ENCODE measurements at places on chromosomes 2 and 18. TPM values are rescaled to one million over a fixed set of nuclear protein-coding genes. Genes with fewer than 3 reads are reported as not detected.

GRCh38 chr2:871926-872680, 78.5 kb upstream of the SNTG2 start:
- no peak for DNase-seq

The MCM6 gene
- total RNA-seq = 28.9 TPM

- DNase-seq = no peak
Measured at GRCh38 chr2:30040147-30040546, 106.7 kb upstream of the YPEL5 start.

- DNase-seq = no peak
Measured at GRCh38 chr2:181121996-181122395, 141.6 kb downstream of the UBE2E3 start.

DNA sequence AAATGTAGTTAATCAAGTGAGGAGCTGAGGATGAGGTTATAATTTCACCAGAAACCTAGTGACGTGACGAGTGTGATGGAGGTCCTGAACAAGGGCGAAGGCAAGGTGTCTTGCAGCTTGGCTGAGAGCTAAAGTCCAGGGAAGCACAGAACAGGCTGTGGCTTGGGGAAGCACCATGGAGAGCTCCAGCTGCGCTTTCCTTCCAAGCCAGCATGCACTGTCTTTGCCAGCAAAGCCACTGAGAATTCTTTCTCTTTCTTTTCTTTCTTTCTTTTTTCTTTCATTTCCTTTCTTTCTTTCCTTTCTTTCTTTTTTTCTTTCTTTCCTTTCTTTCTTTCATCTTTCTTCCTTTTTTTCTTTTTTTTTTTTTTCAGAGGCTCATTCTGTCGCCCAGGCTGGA, 239.3 kb downstream of the FBXO15 start:
- DNase-seq = no peak

DNA sequence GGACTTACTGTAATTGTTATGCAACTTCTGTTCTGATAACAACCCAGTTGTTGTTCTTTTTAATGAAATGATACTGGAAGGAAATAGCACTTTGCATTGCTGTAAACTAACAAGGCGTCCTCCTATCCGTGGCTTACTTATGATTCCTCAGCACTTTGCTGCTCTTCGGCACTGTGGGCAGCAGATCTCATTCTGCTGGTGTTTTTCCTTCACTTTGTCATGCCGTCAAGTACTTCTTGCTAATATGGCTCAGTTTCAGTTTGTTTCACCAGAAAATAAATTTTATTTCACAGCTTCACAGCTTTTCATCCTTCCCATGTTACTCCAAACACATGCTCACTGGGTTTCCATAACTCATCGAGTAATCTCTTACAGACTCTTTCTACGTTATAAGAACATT, 289.3 kb downstream of the MEIS1 start:
- no peak for DNase-seq

DNA sequence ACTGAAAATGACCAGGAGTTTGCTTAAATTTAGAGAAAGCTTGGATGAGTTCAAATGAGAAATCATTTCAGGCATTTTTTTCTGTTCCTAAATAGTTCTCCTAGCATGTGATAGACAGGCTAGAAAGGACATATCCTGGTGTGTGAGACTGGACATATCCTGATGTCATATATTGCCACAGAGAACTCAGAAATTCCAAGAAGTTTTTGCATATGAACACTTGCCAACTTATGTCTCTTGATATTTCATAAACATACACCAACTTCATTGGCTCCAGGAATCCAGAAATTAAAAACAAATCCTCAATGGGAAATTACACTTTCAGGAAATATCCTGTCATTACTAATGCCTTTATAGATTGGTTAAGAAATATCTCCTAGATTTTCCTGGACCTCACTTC, 2.9 kb upstream of the SERPINB4 start:
- no peak for DNase-seq

The ARHGAP25 gene
- total RNA-seq = 324 TPM

The SKOR2 gene
- not detected for total RNA-seq

DNA sequence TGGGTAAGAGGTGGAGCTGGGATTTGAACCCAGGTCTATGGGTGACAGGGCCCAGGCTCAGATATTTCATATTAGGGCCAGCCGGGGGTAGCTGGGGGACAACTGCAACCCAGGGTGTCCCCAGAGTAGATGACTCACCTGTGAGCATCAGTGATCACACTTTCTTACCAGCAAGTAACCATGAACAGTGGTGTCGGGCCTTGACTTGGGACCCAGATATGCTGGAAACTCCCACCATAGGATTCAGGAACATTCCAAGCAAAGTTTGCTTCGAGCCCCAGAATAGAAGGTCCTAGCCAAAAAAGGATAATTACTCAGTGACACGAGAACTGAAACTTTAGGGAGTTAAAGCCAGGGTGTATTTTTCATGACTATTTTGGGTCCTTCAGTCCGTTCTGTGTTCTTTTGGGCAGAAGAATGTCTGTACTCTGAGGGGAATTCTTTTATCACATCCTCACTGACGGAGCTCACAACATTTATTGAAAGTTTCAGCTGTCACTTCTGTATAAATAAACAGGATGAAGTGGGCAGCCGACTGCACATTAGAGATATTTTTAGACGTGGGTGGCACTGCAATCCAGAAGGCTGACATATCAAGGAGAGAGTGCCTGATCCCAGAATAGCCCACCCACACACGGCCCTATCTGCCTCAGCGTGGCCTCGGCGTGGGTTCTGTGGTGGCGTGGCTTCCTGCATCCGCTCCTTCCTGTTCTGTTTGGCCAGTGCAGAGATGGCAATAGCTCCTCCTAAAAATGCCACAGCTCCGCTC, 45.6 kb downstream of the RAMP1 start:
- DNase-seq = no peak

All from activated B cell treated with CpG ODN at 0.5 μM for 24 hours (primary cell).